HepG2 (cell line): ENCODE measurements at places on chromosomes 16 and 17. TPM values are rescaled to one million over a fixed set of nuclear protein-coding genes. Genes with fewer than 3 reads are reported as not detected.
A peak's percentile ranks its signal among the peaks of the same experiment; 100 is the strongest.

GRCh38 chr16:8398548-8398947, 191.8 kb downstream of the TMEM114 start:
- H3K27ac ChIP-seq: no peak overlapping the region
- H3K4me3 ChIP-seq: no peak overlapping the region

- H3K36me3 ChIP-seq: peaks cover 11% of the 10 kb centered on the region; the same call in 2 of the 3 replicates
- H3K4me3 ChIP-seq: no peak overlapping the region
- DNase-seq: no peak
- no peak overlapping the region for H3K27ac ChIP-seq
- peaks cover 27% of the 10 kb centered on the region for H3K4me1 ChIP-seq
- no peaks in the 10 kb centered on the region for H3K27me3 ChIP-seq
These were observed 38.8 kb downstream of the CLEC16A start for GRCh38 chr16:10983159-10983558.

DNA sequence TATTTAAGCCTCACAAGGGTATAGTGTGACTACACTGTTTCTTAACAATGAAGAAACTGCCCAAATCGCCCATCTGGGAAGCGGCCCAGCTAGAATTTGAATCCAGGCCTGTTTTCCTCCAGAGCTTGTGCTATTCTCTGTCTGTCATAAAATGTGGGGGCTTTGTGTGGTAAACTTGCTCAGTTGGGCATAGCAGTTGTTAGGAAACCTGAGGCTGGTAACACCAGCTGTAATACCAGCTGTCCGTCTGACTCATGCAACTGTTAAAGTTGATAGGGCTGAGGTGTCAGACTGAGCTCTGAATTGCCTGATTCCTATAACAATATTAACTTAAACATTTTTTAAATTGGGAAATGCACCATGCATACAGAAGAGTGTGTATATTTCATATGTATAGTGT, 9.3 kb downstream of the NOD2 start:
- no peak for DNase-seq
- no peak overlapping the region for H3K4me3 ChIP-seq
- H3K27me3 ChIP-seq: 0 out of 3 replicates have a peak, but pooled peaks cover 7% of the 10 kb centered on the region
- peaks cover 23% of the 10 kb centered on the region for H3K4me1 ChIP-seq
- no peak overlapping the region for H3K27ac ChIP-seq

The DLX3 gene
- total RNA-seq: not detected in 2 replicates

- peaks cover 27% of the 10 kb centered on the region for H3K4me1 ChIP-seq
- peaks cover 2% of the 10 kb centered on the region; the same call in 1 of the 3 replicates for H3K27me3 ChIP-seq
- H3K27ac ChIP-seq: peak overlapping the region; percentile 83
- peak overlapping the region; percentile 92 for H3K4me3 ChIP-seq
- H3K36me3 ChIP-seq: no peaks in the 10 kb centered on the region
These were observed 7.9 kb upstream of the SLFN14 start for GRCh38 chr17:35568561-35568960.

DNA sequence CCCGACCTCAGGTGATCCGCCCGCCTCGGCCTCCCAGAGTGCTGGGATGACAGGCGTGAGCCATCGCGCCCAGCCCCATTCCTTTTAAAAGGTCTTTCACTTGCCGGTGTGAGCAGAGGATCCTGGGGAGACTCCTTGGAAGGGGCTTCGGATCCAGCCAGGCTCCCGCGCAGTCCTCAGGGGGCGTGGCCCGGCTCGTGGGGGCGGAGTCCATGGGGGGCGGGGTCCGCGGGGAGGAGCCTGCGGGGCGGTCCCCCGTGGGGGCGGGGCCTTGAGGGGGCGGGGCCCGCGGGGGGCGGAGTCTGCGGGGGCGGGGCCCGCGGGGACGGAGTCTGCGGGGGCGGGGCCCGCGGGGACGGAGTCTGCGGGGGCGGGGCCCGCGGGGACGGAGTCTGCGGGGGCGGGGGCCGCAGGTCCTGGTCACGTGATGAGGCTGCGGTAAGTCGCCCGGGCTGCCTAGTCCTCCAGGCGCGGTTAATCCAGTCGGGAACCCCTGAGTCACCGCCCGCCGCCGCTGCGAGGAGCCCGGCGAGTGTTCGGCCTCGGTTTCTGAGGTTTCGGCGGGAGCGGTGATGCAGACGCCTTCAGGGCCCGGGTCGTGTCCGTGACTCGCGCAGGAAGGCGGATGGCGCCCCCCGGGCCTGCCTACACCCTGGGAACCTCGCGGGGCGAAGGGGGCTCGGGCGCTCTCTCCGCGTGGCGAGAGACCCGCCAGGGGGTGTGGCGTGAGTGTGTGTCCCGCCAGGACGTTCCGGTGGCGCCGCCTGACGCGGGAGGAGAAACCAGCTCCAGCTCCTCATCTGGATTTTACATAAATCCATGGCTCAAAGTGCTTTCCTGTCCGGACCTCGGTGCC, 23.6 kb upstream of the ABR start:
- no peaks in the 10 kb centered on the region for H3K4me1 ChIP-seq
- peaks cover 25% of the 10 kb centered on the region; the same call in 2 of the 3 replicates for H3K27me3 ChIP-seq
- H3K27ac ChIP-seq: no peak overlapping the region

DNA sequence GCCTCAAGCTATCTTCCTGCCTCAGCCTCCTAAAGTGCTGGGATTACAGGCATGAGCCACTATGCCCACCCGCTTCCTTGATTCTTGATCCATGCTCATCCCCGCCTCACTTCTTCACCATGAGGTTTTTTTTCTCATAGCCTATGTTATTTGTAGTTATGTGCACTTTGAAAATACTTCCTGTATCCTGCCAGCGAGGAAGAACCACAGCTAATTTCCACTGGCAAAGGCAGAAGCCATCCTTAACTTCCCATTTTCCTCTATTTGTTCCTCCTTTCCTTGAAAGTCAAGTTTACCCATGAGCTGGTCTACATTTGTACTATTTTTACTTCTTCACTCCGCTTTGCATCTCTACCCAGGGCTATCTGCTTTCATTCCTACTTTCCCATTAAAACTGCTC, 189.7 kb upstream of the ZFHX3 start:
- H3K27ac ChIP-seq: no peak overlapping the region
- no peaks in the 10 kb centered on the region for H3K36me3 ChIP-seq
- no peak for DNase-seq
- H3K27me3 ChIP-seq: peaks cover 26% of the 10 kb centered on the region
- peaks cover 7% of the 10 kb centered on the region for H3K4me1 ChIP-seq

DNA sequence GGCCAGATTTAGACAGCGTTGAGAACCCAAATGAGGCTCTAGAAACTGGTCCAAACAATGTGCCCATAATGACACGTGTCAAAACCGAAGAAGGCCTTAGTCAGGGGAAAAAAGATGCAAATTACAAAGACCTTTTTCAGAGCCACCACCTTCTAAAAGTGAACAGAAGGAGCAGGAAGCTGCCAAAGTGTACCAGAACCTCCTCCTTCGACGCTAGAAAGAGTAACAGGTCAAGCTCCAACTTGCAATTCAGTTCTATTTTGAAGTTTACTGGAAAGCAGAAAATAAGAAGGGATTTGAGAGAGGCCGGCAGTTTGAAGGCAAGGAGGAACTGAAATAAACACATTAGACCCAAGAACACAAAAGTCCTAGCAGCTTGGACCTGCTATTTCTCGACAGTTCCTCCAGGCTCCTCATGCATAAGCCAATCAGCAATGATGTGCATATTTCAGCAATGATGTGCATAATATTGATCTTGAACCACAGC, 61.8 kb downstream of the XYLT1 start:
- H3K4me1 ChIP-seq: no peaks in the 10 kb centered on the region
- no peak for DNase-seq
- 0 out of 2 replicates have a peak, but pooled peaks cover 1% of the 10 kb centered on the region for H3K27me3 ChIP-seq
- no peak overlapping the region for H3K27ac ChIP-seq

DNA sequence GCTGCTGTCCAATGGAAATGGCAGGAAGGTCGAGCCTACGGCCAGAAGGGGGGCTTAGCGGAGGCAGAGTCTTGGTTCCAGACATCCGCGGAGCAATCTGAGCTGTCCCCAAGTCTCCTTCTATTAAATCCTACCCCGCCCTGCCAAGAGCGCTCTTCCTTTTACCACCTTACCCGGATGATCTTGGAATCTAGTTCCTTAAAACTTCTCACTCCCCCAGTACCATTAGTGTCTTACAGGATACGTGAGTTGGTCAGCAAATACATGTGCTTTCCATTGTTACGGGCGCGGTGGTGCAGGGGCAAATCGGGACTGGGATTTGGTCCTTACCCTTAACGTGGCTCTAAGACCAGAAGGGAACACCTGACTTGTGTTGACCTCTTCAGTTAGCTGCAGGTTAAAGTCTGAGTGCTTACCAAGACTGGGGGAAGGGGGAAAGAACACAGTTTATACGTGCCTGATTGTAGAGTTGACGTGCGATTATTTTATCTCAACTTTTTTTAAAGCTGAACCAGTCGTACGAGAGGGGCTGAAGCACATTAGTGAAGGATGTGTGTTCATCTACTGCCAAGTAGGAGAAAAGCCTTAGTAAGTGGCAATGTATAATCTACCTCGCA, 495 bp downstream of the TXNDC17 start:
- H3K4me3 ChIP-seq: peak overlapping the region; percentile 84
- H3K27ac ChIP-seq: peak overlapping the region; percentile 95
- H3K36me3 ChIP-seq: peaks cover 1% of the 10 kb centered on the region
- peaks cover 29% of the 10 kb centered on the region for H3K4me1 ChIP-seq
- no peaks in the 10 kb centered on the region for H3K27me3 ChIP-seq

GRCh38 chr16:87968541-87968940, 17.3 kb downstream of the BANP start:
- no peak for DNase-seq
- no peak overlapping the region for H3K27ac ChIP-seq
- peaks cover 31% of the 10 kb centered on the region for H3K4me1 ChIP-seq
- H3K4me3 ChIP-seq: no peak overlapping the region
- no peaks in the 10 kb centered on the region for H3K27me3 ChIP-seq

- H3K36me3 ChIP-seq: no peaks in the 10 kb centered on the region
- H3K27ac ChIP-seq: no peak overlapping the region
- no peak for DNase-seq
These were observed 338.9 kb upstream of the C16orf82 start for GRCh38 chr16:26727848-26728247.

DNA sequence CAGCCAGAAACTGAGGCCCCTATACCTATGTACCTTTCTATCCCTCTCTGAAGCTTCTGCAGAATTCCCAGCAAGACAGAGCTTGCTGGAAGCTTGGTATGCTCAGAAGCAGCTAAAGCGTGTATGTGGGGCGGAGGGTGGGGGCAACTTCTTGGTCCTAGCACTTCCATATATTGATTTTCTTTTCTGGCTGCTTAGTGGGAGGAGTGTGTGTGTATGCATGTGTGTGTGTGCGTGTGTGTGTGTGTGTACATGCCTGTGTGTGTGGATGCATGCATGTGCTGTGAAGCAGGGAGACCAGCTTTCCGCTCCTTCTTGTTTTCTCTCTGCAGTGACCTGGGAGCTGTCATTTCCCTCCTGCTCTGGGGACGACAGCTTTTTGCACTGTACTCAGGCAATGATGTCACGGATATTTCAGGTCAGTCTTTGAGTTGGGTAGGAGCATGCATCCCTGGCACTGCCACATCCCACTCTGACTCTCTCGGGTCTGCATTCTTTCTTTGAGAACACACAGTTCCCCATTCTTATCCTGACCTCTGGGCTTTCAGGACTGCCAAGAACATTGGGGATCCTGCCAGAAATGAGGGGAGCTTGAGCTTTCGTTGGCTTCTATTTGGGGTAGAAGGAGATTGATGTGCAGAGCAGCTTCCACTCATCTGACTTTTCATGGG, 10.7 kb downstream of the HPR start:
- no peak overlapping the region for H3K4me3 ChIP-seq
- H3K4me1 ChIP-seq: peaks cover 51% of the 10 kb centered on the region
- H3K27ac ChIP-seq: peak overlapping the region; percentile 90
- H3K27me3 ChIP-seq: no peaks in the 10 kb centered on the region

- H3K4me3 ChIP-seq: no peak overlapping the region
- no peaks in the 10 kb centered on the region for H3K27me3 ChIP-seq
- H3K36me3 ChIP-seq: no peaks in the 10 kb centered on the region
- H3K4me1 ChIP-seq: peaks cover 14% of the 10 kb centered on the region
- DNase-seq: no peak
These were observed 3.8 kb upstream of the KAT7 start for GRCh38 chr17:49784636-49785035.

DNA sequence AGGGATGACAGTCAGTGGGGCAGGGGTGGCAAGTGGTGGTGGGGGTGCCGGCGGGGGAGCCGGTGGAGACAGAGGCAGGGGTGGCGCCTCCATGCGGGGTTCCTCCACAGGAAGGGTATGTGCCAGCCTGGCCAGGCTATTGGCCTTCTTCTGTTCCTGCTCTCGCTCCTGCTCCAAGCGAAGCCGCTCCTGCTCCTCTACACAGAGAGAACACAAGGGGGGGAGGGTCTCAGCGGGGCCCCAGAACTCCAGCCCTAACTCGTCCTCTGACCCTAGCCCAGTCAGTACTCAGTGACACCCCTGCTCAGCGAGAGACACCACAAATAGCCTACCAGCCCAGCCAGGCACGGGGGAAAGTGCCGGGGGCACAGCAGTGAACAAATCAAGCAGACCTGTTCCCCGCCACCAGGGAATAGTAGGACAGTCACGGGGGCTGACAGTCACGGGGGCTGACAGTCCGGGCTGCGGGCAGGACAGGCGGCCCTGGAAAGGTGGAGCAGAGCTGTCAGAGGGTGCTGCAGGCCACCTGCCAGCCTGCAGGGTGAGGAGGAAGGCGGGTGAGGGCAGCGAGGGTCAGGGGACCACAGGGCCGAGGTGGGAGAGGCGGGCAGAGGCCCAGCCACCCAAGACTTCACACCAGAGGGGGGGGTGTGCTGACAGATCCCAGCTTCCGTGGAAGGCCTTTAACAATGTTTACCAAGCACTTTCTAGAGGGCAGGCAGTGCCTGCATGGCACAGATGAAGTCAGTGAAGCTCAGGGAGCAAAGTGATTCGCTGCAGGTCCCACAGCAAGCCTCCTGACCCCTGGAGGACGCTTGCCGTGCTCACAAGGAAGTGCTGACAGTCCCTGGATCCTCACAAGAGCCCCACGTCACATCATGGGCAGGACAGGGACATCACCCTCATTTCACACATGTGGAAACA, 5.3 kb downstream of the MNT start:
- no peaks in the 10 kb centered on the region for H3K36me3 ChIP-seq
- H3K27me3 ChIP-seq: no peaks in the 10 kb centered on the region
- H3K4me3 ChIP-seq: peak overlapping the region; percentile 87

GRCh38 chr16:73057291-73058210, 9.6 kb upstream of the ZFHX3 start:
- no peaks in the 10 kb centered on the region for H3K27me3 ChIP-seq
- no peaks in the 10 kb centered on the region for H3K36me3 ChIP-seq
- no peak for DNase-seq
- peak overlapping the region; percentile 75 for H3K4me3 ChIP-seq

GRCh38 chr16:72481419-72481818, 309.5 kb upstream of the PMFBP1 start:
- H3K27ac ChIP-seq: no peak overlapping the region
- no peaks in the 10 kb centered on the region; the same call in 1 of the 2 replicates for H3K27me3 ChIP-seq
- no peak overlapping the region for H3K4me3 ChIP-seq
- no peak for DNase-seq
- no peaks in the 10 kb centered on the region for H3K4me1 ChIP-seq
- no peaks in the 10 kb centered on the region for H3K36me3 ChIP-seq

The FBXO39 gene
- total RNA-seq: not detected in 2 replicates

The AGRP gene
- not detected in 2 replicates for total RNA-seq

GRCh38 chr17:28405632-28406472, at the start of gene SLC46A1:
TSS of gene SLC46A1 (minus strand) at chr17:28406212. CDS start at chr17:28406114, 98 bp downstream.
- DNase-seq: peak; percentile 28
- peak within 1 kb of the TSS; percentile 67 for H3K27ac ChIP-seq
- H3K36me3 ChIP-seq: peaks cover 9% of the 10 kb centered on the region
- H3K4me3 ChIP-seq: peak within 1 kb of the TSS; percentile 68
